AG10803 (cell line): ENCODE measurements at places on chromosomes 6 and 20.

- peak; percentile 68 for DNase-seq
These were observed 541.7 kb upstream of the FLRT3 start for GRCh38 chr20:14879020-14879697.

GRCh38 chr6:15512126-15512525 is 150.7 kb downstream of the DTNBP1 start:
- DNase-seq: no peak

GRCh38 chr20:63140514-63141433 is 75.2 kb downstream of the YTHDF1 start:
- DNase-seq: no peak

DNA sequence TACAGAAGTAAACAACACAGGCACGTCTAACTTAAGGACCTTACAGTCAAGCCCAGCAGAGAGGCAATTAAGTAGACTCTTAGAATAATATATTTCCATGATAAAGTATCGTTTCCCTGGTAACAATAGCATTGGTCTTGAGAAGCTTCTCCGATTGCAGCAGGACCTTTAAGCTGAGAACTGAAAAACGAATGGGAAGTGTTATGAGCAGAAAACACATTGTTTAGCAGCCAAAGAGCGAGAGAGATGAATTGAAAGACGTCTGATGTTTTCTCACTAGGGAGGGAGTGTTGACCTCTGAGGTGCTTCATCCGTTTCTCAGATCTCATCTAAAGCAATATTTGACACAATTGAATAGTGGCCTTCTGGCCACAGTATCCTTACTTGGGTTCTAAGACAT is 855 bp downstream of the BYSL start:
- no peak for DNase-seq

GRCh38 chr6:108945681-108946159 is 97.5 kb downstream of the ARMC2 start:
- peak; percentile 75 for DNase-seq

GRCh38 chr20:42130810-42131596 is 512.8 kb upstream of the CHD6 start:
- DNase-seq: no peak

- peak; percentile 79 for DNase-seq
These were observed 186.9 kb downstream of the ZFP64 start for GRCh38 chr20:52004715-52005114.

- DNase-seq: no peak
These were observed 139.9 kb upstream of the LAMP5 start for GRCh38 chr20:9374480-9374879.

GRCh38 chr6:166662690-166663089 is 35.6 kb upstream of the RPS6KA2 start:
- no peak for DNase-seq

DNA sequence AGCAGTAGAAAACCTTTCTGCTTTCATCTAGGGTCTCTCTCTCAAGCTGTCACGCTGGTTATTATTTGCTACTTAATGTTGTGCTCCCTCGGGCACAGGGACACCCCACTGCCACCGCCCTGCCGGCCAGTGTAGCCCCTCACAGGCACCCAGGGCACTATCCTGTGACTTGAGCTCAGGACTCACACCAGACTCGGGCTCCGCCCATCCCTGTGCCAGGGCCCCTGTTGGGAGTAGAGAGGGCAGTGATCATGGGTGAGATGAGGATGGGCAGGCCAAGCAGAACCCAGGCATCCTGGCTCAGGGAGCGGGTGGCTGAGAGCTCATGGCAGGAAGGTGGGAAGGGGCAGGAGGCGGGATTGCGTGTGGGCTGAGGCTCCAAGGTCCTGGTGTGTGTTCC is 371.9 kb downstream of the ZFAND3 start:
- no peak for DNase-seq

DNA sequence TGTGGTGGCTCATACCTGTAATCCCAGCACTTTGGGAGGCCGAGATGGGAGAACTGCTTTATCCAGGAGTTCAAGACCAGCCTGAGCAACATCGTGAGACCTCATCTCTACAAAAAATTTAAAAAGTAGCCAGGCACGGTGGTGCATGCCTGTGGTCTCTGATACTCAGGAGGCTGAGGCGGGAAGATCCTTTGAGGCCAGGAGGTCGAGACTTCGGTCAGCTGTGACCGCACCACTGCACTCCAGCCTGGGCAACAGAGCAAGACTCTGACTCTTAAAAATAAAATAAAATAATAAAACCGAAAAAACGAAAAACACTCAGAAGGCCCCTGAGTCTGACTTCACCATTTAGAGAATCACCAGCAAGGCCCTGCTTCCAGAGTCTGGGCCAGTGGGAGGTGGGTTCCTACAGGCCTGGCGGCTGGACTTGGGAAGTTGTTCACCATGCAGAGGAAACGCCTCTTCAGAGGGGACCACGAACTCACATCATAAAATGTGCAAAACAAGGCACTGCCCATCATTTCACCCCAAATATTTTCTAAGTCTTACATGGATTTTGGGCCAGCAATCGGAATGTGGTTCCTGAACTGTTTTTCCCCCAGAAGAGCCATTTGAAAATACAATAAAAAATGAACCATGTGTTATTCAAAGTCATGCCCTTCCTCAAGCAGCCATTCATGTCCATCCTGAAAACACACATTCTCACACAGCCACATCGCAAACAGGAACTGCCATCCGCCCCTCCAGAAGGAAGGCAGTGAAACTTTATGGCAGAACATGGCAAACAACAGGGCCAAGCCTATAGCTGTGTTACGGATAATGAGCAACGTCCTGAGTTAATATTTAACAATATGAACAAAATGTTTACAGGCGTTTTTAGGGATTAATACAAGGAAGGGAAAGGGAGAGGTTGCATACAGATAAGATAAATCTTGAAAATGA is 57.8 kb downstream of the SLC22A23 start:
- no peak for DNase-seq

GRCh38 chr6:33984466-33985312 is 161.2 kb downstream of the GRM4 start:
- no peak for DNase-seq

DNA sequence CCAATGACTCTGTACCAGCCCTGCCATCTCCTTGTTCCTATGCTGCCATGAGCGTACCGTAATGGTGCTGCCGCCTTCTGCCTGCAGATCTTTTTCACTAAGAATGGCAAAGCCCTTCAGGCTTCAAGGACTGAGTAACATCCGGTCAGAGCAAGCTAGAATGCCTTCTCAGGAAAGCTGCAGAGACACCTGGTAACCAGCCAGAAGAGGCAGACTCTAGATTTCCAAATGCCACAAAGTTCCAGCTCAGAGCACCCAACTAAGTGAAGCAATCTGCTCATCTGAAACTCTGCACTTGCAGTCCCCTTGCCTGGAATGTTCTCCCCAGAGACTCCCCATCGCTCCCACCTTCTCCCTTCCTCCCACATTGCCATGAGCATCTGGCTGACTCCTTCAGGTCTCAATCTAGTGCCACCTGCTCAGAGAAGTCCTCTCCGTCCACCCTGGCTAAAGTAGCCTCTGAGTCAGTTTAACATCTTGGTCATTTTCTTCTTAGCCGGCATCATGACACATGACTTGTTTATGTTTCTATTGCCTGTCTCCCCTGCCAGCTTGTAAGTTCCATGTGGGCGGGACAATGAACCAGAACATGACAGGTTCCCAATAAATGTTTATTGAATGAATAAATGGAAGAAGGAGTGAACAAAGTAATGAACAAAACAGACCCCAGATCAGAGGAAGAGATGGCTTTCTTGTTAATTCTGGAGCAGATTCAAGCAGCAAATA is 6.9 kb upstream of the OCSTAMP start:
- DNase-seq: peak; percentile 74

GRCh38 chr6:41372832-41373626 is 37.6 kb downstream of the NCR2 start:
- no peak for DNase-seq

DNA sequence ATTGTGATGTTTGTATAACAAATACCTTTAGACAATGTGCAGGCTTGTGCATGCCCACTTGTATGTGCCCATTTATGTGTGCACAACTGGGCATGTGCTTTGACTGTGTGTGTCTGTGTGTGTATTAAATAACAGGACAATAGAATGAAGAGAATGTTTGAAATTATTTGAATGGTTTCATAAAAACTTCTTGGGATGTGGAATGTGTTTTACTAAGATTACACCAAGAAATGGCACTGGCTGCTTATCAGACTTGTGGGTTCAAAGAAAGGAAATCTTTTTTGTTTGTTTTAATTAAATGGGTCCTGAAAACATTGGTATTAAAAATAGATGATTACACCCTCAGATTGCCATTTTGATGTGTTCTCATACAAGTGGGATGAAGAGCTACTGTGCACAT is 191.6 kb upstream of the CCN2 start:
- peak; percentile 50 for DNase-seq

GRCh38 chr6:140366991-140367390 is 992.5 kb upstream of the CITED2 start:
- peak; percentile 8 for DNase-seq

DNA sequence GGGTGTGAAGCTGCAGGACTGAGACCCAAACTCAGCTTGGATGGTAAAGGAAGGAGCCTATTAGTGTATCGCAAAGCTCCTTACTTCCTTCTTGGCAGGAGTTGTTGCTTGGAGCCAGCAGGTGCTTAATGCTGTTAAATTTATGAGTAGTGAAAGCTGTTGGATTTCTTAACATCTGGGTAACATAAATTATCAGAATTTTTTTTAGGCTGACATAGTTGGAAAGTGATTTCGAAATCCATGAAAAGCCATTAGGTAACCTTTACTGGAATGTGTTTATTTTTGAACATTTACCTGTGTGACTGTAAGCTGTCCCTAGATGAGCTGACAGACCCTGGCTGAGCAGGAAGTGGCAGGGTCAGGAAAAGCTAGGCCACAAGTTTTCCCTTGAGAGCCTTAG is 470.4 kb upstream of the SLC35B3 start:
- no peak for DNase-seq

DNA sequence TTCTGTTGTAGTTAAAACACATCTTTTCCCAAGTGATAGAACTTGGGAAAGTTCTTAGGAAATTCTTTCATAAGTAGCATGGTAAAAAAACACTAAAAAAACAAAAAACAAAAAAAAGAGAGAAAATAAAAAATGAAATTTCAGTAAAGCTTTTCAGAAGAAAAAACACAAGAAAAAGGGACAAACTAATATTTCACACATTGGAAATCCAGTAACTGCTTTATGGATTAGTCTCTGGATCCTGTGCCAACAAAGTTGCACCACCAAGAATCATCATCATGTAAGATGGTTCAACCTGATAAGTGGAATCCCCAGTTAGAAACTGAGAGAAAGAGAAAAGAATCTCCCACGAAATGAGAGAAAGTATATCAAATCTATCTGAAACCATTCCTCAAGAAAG is 144.2 kb downstream of the GMDS start:
- DNase-seq: peak; percentile 13

- no peak for DNase-seq
These were observed 122.2 kb upstream of the TNFAIP3 start for GRCh38 chr6:137744877-137745276.

- DNase-seq: no peak
These were observed 889.1 kb upstream of the MAP3K7 start for GRCh38 chr6:91476000-91476399.

DNA sequence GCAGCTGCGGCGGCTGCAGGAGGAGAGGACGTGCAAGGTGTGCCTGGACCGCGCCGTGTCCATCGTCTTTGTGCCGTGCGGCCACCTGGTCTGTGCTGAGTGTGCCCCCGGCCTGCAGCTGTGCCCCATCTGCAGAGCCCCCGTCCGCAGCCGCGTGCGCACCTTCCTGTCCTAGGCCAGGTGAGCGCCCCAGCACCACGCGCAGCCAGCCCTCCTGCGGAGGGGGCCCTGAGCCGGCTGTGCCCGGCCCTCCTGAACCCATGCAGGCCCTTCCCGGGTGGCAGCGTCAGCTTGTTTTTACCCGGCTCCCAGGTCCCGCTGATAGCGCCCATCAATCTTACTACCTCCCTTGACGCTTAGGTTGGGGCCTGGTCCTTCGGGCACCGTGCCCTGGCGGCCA is 3.7 kb downstream of the BIRC7 start:
- no peak for DNase-seq

- no peak for DNase-seq
These were observed 106.4 kb upstream of the ASCC3 start for GRCh38 chr6:100987556-100987955.

- no peak for DNase-seq
These were observed 244.3 kb upstream of the ASCC3 start for GRCh38 chr6:101125380-101125971.

- no peak for DNase-seq
These were observed 106.4 kb upstream of the CEP162 start for GRCh38 chr6:84333842-84334241.

DNA sequence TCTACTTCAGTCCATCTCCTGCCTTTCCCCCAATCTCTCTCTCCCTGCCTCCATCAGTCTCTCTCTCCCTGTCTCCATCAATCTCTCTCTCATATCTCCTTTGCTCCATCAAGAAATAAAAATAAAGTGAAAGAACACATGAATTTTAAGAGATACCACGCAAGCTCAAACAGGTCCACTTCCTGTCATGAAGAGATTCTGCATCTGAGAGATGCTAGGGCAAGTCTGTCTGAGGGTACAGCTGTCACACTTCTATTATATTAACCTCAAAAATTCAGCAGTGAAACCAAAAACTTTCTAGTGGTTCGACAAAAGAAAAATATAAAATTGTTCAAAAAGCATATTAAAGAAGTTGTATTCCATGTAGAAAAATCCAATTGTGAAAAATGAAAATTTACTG is 296.8 kb upstream of the RSPO3 start:
- no peak for DNase-seq

- peak; percentile 56 for DNase-seq
These were observed 52.9 kb downstream of the TRMT11 start for GRCh38 chr6:126039284-126039683.

- peak; percentile 38 for DNase-seq
These were observed 669 bp upstream of the PEX6 start for GRCh38 chr6:42979523-42980177.

DNA sequence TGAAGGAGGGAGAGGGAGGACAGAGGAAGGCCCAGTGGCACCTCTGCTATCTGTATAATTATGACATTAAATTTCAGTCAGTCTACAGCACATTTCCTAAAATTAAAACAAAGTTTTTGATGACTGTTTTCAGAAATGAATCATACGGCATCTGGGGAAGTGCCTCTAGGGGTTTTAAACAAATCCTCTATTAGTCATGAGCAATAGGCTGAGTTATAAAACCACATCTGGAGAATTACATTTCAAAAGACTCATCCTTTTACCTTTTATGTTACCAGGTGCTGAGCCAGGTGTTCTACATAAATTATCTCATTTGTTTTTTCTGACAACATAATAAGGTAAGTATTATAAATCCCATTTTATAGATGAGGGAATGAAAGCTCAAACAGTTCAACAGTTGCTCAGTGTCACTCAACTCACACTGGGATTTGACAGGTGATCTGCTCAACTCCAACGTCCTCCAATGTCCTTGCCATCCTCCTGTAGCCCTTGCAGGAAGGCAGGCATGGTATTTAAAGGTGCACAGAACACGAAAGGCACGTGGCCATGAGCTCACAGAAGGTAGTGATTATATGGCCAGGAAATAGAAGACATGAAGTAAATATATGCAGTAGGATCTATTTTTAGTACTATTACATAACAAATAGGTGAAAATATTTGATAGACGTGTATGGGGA is 184.2 kb upstream of the MAN1A1 start:
- DNase-seq: peak; percentile 60

GRCh38 chr20:36030149-36030548 is 61.8 kb downstream of the CNBD2 start:
- DNase-seq: no peak

- no peak for DNase-seq
These were observed 13.7 kb downstream of the LAMA5 start for GRCh38 chr20:62353289-62354030.
